C1 segment of cervical spinal cord (tissue), 14 donors: ENCODE measurements at places on chromosomes 7 and 10.

DNA sequence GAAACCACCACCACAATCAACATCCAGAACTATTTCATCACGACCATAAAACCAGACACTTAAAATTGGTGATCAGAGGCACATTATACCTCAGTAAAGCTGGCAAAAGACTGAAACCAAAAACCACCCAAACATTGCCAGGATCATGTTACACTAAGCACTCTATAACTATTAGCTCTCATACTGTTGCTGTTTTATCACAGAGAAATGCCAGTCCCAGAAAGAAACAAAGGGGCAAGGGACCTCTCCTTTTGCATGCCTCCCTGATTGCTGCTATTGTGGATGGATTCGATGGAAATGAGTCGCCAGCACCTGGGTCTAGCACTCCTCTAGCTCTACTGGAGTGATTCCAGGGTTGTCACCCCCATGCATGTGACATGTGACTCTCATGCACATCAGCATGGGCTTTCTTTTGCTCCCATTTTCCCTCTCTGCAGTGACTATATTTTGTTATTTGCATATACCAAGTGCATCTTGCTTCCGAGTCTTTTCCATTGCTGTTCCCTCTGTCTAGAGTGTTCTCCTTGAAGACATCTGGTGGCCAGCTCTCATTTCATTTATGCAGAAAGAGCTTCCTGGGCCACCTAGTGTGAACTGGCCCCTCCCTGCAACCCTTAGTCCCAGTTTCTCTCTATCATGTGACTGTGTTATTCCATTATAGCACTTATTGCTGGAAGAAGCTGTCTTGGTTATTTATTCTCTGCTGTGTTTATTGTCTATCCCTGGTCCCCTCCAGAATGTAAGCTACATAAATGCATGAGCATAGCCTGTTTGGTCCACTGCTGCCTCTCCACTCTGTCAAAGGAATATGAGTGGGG lies 300.6 kb downstream of the PLXNA4 start:
- no peak for DNase-seq

- no peak for DNase-seq
Measured at GRCh38 chr10:77186936-77187335, 450.7 kb downstream of the KCNMA1 start.

DNA sequence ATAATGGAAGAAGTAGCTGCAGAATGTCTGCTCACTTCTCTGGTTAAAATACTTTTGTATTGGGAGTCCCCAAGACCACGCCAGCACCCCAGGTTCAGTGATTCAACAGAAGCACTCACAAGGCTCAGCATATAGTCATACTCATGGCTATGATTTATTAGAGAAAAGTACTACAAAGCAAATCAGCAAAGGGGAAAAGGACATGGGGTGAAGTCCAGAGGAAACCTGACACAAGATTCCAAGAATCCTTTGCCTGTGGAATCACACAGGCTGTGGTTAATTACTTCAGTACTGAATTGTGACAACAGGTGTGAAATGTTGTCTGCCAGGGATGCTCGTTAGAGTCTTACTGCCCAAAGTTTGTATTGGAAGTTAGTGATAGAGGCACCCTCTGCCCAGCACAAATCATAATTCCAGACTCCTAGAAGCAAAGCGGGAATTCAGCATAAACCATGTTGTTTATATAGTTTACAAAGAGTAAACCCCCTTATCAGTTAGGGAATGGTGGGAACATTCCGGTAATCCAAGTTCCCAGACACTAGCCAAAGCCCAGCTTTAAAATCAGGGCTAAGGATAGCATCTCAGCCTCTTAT lies 79.4 kb downstream of the HYCC1 start:
- DNase-seq, result no peak

- no peak for DNase-seq
Measured at GRCh38 chr10:3783316-3783681, 1.7 kb downstream of the KLF6 start.

- no peak for DNase-seq
Measured at GRCh38 chr7:157415486-157415885, 78.7 kb downstream of the DNAJB6 start.

DNA sequence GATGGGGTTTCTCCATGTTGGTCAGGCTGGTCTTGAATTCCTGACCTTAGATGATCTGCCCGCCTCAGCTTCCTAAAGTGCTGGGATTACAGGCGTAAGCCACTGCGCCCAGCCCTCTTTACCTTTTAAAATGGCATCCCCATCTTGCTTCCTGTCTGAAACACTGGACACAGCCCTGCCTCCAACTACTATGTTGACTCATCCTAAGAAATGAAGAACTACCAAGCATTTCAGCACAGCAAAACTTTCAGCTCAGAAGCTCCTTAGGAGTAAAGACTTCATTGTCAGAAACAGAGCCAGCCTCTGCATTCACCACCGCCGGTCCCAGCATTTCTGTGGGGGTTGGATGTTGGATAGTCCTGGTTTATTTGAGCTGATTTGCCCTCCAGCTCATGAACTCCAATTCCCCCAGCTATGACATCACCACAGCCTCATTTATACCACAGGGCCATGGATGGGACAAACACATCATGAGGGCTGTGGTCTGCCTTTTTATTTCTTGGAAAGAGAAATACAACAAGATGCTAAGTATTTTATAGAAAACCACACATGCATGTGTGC lies 123.5 kb downstream of the ADCY1 start:
- no peak for DNase-seq
